ENCODE measurements at places on chromosomes 2 and 18. TPM values are rescaled to one million over a fixed set of nuclear protein-coding genes. Genes with fewer than 3 reads are reported as not detected.

IL36G gene
- not detected for total RNA-seq

GPR155 gene
- 10.1 TPM for total RNA-seq

LBX2 gene
- 1.0 TPM for total RNA-seq

LRP1B gene
- total RNA-seq: 0.47 TPM

DNA sequence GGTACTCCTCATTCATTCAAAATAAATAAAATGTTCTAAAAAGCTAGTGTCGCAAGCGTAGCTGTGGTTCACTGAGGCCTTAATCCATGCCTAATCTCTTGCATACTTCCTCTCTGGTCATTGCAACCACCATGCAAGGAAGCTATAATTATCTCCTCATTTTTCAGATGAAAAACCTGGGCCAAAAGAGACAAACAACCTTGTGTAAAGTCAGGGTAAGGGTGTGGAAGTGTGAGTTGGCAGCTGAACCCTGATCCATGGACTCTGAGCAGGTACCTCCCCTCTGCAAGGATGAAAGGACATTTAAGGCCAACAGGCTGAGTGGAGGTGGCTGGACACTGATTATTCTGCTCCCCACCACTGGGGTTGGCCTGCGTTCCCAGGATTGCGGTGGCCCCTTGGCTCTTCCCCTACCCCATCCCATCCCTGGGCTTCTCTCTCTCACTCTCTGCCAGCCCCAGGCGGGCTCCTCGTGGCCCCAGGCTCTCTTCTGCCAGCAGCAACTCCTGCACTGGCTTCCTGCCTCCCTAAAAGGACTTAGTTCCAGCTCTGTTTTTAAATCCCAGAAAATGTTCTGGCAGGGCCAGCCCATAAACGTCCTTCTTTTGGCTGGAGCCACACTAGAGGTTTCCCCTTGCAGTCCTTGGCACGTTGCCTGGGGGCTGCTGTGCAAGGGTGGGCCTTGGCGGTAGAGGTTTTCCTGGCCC lies 72.0 kb upstream of the AFF3 start:
- DNase-seq: no peak

GRCh38 chr2:133609664-133610063 lies 41.4 kb upstream of the NCKAP5 start:
- DNase-seq: no peak

DNA sequence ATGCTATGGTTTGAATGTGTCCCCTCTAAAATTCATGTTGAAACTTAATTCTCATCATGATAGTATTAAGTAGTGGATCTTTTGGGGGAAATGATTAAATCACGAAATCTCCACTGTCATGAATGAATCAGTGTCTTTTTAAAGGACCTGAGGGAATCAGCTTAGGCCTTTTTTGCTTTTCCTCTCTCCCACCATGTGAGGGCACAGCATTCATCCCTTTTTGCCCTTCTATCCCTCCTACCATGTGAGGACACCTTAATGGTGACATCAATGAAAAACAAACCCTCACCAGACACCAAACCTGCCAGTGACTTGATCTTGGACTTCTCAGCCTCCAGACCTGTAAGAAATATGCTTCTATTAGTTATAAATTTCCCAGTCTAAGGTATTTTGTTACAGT lies 247.1 kb upstream of the UBE2E3 start:
- DNase-seq: no peak

DNA sequence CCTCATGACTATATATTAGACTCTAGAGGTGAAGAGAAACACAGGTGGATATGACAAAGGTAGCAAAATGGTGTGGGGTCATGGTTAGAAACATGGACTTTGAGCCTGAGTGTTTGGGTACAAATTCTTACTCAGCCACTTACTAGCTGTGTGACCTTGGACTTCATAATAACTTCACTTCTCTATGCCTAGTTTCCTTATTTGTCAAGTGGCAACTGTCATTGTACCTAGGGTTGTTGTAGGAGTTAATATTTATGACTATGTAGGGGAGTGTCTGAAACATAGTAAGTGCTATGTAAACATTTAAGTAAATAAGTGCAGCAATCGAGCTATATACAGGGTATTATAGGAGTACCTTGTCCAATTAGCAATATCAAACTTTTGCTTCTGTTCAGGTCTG lies 49.7 kb upstream of the RAPH1 start:
- no peak for DNase-seq
